Activated naive CD8-positive, alpha-beta T cell treated with anti-CD3 and anti-CD28 coated beads, Interleukin-2, amount 50 U/mL, for 24 hours (primary cell): ENCODE measurements at places on chromosomes 16 and 17.

DNA sequence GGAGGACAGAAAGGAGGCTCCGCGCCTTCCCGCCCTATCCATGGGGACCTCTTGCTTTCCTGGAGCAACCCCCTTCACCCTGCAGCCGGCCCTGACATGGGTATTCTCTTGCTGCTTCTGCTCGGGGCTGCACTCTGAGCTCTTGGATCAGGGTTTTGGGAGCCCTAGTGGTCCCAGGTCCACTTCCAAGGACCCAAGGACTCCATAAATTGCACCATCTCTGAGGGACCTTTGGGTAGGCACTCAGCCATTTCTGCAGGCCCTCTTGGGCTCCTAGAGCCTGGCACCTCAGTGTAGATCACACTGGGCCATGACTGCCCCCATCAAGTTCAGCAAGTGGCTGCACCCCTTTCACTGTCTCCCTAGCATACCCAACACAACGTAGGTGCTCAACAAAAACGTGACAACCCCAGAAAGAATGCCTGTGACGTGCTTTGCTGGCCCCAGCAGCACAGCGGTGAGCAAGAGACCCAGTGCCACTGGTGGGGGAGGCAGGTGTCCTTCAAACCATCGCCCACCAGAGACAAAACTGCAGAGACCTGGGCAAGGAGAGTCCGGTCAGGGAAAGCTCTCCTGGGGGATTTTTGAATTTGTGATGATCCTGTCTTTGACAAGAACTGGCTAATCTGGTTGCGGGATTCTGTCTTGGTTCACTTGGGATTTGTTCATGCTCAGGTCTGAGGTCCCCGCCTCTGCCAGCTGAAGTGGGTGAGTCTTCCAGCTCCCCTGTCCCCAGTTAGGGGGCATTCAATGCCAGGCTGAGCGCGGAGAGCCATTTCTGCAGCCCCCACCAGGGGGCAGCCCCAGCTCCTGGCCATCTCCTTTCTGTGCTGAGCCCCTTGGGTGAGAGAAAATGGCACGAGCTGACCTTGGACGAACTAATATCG, 2.5 kb upstream of the RAB11FIP4 start:
- DNase-seq = peak; percentile 56

DNA sequence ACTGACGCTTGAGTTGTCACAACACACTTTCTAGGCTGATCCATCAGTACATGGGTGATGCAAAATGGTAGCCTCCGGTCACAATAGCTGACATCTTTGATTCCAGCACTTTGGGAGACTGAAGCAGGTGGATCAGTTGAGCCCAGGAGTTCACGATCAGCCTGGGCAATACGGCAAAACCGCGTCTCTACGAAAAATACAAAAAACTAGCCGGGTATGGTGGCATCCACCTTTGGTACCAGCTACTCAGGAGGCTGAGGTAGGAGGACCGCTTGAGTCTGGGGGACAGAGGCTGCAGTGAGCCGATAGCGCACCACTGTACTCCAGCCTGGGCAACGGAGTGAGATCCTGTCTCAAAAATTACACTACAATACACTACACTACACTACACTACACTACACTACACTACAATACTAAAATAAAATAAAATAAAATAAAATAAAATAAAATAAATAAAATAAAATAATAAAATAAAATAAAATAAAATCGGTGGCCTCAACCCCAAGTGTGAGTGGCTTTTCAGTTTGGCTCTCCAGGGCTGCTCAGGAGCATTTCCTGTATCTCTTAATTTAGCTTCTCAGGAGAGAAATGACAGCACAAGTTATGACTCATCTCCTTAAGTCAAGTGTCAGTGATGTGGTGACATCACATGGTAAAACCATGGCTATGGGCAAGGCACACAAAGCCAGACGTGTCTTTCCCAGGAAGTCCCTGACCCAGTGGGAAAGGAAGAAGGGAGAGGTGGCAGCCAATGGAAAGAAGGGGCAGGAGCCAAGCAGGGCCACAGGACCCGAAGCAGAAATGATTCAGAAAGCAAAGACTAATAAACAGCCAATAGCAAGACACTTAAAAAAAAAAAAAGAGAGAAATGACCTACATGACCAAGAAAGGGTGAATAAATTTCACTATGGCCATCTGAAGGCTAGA, 75.3 kb upstream of the TBC1D3K start:
- DNase-seq = no peak

DNA sequence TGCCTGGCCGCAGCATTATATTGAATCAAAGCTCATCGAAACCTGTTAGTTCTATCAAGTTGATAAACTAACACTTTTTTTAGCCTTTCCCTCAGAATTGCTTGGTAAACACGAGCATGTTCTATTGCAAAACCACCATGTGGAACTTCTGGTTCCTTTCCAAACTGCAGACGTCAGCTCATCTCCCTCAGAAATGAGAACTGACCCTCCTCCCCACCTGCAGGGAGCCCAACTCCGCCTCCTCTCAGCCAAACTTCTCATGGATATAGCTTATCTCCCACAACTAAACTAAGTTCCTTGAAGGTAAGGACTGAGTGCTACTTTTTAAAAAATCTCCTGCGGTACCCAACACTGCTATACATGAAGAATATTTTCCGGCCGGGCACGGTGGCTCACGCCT, 6.7 kb downstream of the SHMT1 start:
- no peak for DNase-seq

GRCh38 chr16:68506331-68507053, 32.6 kb upstream of the ZFP90 start:
- DNase-seq = no peak

- DNase-seq = no peak
These were observed 55.9 kb downstream of the KCNJ2 start for GRCh38 chr17:70225276-70225675.

DNA sequence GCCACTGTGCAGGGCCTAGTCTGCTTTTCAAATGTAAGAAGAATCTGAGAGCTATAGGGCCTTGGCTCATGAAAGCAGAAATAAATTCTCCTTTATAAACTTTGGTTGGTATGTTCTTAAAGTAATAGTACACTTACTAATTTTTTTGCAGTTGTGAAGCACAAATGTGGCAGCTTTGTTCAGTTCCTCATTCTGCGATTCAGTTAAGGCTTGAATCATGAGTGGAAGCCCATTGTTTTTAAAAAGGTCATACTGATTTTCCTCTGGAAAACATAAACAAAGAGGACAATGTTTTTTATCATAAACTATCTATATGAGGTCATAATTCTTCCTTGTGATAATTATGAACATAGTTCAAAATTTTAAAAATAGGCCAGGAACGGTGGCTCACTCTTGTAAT, 23.6 kb upstream of the DYNC1LI2 start:
- DNase-seq = no peak

DNA sequence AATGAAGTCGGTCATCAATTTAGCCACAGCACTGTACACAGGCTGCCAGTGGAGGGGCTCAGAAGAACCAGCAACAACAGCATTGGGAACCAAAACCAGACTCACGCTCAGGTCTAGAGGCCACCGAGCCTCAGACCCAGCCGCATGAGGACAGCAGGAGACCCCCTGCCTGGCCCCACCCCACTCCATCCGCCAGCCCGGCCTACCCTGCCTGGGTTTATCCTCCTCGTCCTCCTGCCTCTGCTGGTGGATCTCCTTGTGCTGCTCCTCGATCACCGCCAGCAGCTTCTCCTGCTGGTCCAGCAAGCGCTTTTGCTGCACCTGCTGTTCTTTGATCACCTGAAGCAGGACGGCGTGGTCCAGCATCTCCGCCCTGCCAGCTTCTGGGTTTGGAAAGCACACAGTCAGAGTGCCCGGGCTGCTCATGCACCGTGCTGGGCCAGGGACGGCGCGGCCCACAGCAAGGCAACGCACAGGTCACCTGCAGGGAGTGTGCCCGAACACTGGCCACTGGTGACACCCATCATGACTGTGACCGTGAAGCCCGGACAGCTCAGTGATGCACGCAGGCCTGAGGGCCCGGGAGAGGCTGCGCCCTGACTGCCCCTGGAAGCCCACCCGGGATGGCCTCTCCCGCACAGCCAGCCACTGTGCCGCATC, 7.7 kb downstream of the NDUFAF8 start:
- DNase-seq = no peak

DNA sequence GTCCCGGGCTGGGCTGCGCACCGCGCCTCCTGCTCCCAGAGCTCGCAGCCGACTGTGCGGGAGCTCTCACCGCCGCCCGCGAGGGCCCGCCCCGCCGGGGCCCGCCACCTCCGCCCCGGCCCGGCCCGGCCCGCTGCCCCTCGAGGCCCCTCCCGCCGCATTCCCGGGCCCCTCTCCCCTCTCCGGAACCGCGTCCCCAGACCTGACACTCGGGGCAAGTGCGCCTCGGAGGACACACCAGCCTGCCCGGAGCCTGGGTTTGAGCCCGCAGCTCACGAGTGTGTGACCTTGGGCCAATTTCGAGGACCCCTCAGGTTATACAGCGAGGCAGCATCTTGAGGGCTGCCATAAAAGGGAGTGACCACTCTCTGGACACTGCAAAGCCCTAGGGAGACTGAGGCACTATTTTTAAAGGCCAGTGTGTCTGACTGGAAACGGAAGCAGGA, 2.0 kb upstream of the GRIN2C start:
- DNase-seq = no peak

- DNase-seq = no peak
These were observed 25.2 kb upstream of the CIBAR2 start for GRCh38 chr16:85137323-85138072.

DNA sequence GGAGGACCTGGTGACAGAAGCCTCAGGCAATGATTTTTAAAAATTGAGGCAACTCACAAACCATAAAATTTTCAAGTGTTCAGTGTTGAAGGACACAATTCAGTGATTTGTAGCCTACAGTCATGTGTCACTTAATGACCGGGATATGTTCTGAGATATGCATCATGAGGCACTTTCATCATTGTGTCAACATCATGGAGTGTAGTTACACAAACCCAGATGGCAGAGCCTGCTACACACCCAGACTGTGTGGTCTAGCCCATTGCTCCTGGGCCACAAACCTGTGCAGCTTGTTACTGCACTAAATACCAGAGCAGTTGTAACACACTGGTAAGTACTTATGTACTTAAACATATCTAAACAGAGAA, 1.6 kb downstream of the PRSS41 start:
- no peak for DNase-seq

GRCh38 chr16:9523994-9524393, 432.6 kb downstream of the HAPSTR1 start:
- no peak for DNase-seq

GRCh38 chr17:57976594-57976993, 11.5 kb downstream of the VEZF1 start:
- no peak for DNase-seq

DNA sequence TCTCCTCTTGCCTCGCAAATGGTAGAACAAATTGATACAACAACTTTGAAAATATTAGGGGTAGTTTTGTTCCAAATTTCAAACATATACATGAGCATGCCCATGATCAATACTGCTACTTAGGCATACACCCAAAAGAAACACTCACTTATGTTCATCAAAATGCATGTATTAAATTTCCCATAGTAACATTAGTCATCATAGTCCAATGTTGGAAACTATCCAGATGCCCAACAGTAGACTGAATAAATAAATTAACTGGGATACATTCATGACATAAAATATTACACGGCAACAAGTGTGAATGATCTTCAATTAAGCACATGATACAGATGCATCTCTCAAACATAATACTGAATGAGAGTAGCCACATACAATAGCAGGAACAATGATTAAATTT, 391.6 kb downstream of the CDH11 start:
- no peak for DNase-seq

- DNase-seq = no peak
These were observed 2.3 kb upstream of the MVD start for GRCh38 chr16:88665148-88665547.

GRCh38 chr16:70341600-70341999, 5.1 kb upstream of the DDX19A start:
- no peak for DNase-seq

GRCh38 chr17:68642118-68642412, 40.9 kb upstream of the FAM20A start:
- no peak for DNase-seq

GRCh38 chr16:74578433-74578832, 28.5 kb downstream of the GLG1 start:
- no peak for DNase-seq

DNA sequence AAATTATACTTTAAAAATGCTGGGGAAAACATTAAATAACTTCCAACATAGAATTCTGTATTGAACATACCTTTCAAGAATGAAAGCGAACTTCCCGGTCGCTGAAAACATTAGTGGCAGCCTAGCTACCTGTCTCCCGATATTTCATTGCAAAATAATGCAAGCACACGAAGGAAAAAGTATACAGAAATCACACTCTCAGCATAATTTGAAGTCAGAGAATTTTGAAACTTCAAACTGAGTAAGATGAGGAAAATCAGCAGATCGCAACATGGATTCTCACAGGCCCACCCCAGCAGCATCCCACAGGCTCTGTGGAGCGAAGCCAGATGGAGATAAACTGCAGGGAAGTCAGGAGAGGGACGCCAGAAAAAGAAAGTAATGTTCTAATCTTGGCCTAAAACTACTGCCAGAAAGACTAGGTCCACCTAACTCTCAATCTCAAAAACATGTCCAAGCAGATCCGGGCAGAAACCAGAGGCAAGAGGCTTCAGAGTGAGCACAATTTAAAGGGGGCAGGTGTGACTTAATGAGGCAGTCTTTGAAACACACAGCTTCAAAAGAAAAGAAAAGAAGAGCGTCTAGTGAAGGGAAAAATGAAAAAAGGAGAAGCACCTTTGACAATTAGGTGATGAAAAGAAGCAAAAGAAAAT, 4.8 kb upstream of the GOSR1 start:
- DNase-seq = no peak

- no peak for DNase-seq
These were observed 117.9 kb downstream of the CYLD start for GRCh38 chr16:50859628-50860360.

GRCh38 chr16:47928008-47928407, 227.8 kb downstream of the ABCC12 start:
- DNase-seq = no peak

DNA sequence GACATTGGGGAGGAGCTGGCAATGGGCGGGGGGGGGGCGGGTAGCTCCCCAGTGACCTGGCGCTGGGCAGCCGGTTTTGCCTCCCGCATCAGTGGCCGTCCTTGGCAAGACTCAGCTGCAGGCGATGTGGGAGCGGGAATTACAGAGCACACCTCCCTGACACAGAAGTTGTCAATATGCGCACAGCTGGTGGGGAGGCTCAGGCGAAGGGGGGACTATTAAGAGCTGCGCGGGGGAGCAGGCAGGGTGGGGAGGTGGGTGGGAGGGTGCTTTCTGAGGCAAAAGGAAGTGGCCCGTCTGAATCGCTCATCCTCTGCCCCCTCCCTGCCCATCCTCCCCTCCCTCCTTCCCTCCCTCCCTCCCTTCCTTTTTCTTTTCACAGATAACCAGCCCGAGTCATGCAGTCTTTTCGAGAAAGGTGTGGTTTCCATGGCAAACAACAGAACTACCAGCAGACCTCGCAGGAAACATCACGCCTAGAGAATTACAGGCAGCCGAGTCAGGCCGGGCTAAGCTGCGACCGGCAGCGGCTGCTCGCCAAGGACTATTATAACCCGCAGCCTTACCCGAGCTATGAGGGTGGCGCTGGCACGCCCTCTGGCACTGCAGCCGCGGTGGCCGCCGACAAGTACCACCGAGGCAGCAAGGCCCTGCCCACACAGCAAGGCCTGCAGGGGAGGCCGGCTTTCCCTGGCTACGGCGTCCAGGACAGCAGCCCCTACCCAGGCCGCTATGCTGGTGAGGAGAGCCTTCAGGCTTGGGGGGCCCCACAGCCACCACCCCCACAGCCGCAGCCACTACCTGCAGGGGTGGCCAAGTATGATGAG, 44.0 kb downstream of the SREBF1 start:
- DNase-seq = peak; percentile 53

GRCh38 chr17:48505788-48506187, 25.0 kb downstream of the HOXB1 start:
- DNase-seq = peak; percentile 29
